ENCODE measurements at places on chromosomes 1 and 21. TPM values are rescaled to one million over a fixed set of nuclear protein-coding genes. Genes with fewer than 3 reads are reported as not detected.

GUCA2B gene
- polyA plus RNA-seq, result not detected

S100A9 gene
- polyA plus RNA-seq, result not detected

DOCK7 gene
- polyA plus RNA-seq, result 22.4 TPM

SLAMF6 gene
- not detected for polyA plus RNA-seq

CPT2 gene
- polyA plus RNA-seq, result 2.5 TPM

GBP5 gene
- not detected for polyA plus RNA-seq

OR2AK2 gene
- not detected for polyA plus RNA-seq

OR2L8 gene
- not detected for polyA plus RNA-seq

SLC6A9 gene
- polyA plus RNA-seq, result 1.5 TPM

GJA4 gene
- polyA plus RNA-seq, result not detected

ICOSLG gene
- 0.19 TPM for polyA plus RNA-seq

ZSWIM5 gene
- 1.1 TPM for polyA plus RNA-seq

RIPPLY3 gene
- polyA plus RNA-seq, result not detected

NHLH1 gene
- 1.7 TPM for polyA plus RNA-seq

TTC4 gene
- 19.8 TPM for polyA plus RNA-seq

C1orf105 gene
- not detected for polyA plus RNA-seq

GJA8 gene
- polyA plus RNA-seq, result not detected

FYB2 gene
- 0.94 TPM for polyA plus RNA-seq

FBLIM1 gene
- polyA plus RNA-seq, result 0.07 TPM

LCE3A gene
- not detected for polyA plus RNA-seq

ANGPTL3 gene
- not detected for polyA plus RNA-seq

TMEM59 gene
- 431 TPM for polyA plus RNA-seq

STPG1 gene
- polyA plus RNA-seq, result 20.4 TPM

AADACL3 gene
- polyA plus RNA-seq, result not detected

TTC22 gene
- polyA plus RNA-seq, result not detected

PTGS2 gene
- 0.13 TPM for polyA plus RNA-seq

AJAP1 gene
- polyA plus RNA-seq, result 7.4 TPM

REN gene
- polyA plus RNA-seq, result not detected

KIF17 gene
- 1.6 TPM for polyA plus RNA-seq

LCE6A gene
- polyA plus RNA-seq, result not detected

LYPLAL1 gene
- polyA plus RNA-seq, result 168 TPM

PCAT6 gene
- 0.69 TPM for polyA plus RNA-seq

OR2T29 gene
- not detected for polyA plus RNA-seq
